ENCODE measurements at places on chromosomes 6 and 20.

DNA sequence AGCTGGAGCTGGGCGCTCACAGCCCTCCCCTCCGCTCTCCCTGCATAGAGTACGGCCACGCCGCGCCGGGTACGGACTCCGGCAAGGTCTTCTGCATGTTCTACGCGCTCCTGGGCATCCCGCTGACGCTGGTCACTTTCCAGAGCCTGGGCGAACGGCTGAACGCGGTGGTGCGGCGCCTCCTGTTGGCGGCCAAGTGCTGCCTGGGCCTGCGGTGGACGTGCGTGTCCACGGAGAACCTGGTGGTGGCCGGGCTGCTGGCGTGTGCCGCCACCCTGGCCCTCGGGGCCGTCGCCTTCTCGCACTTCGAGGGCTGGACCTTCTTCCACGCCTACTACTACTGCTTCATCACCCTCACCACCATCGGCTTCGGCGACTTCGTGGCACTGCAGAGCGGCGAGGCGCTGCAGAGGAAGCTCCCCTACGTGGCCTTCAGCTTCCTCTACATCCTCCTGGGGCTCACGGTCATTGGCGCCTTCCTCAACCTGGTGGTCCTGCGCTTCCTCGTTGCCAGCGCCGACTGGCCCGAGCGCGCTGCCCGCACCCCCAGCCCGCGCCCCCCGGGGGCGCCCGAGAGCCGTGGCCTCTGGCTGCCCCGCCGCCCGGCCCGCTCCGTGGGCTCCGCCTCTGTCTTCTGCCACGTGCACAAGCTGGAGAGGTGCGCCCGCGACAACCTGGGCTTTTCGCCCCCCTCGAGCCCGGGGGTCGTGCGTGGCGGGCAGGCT lies 4.6 kb downstream of the KCNK15 start:
- DNase-seq: no peak

- no peak for DNase-seq
Measured at GRCh38 chr20:32315891-32316290, 38.4 kb downstream of the KIF3B start.

DNA sequence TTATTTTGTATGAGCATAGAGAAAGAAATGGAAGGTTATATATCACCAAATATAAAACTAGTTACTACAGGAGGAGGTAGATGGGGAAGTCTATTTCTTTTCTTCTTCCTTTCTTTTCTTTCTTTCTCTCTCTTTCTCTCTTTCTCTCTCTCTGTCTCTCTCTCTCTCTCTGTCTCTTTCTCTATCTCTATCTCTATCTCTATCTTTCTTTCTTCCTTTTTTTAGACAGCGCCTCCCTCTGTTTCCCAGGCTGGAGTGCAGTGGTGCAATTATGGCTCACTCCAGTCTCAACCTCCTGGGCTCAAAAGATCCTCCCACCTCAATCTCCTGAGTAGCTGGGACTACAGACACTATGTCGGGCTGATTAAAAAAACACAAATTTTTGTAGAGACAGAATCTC lies 10.2 kb upstream of the SGK1 start:
- DNase-seq: no peak

GRCh38 chr20:62631336-62632308 lies 10.7 kb upstream of the SLCO4A1 start:
- DNase-seq: no peak

DNA sequence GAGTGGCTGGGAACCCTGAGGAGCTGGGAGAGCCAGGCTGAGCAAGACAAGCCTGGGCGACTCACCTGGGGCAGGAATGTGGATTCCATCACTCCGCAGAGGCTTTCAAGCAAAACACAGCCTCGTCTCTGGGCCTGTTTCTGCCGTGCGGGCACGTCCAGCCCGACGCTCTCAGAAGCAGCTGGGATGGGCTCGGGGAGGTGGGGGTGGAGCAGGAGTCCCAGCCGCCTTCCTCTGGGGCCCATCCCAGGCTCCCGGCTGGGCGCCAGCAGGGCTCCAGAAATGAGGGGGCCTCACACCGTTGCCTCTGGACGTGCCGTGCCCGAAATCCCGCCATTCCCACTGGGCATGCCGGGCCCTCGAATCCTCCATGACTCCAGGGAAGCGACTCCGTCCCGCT lies 8.7 kb upstream of the RPS21 start:
- no peak for DNase-seq

DNA sequence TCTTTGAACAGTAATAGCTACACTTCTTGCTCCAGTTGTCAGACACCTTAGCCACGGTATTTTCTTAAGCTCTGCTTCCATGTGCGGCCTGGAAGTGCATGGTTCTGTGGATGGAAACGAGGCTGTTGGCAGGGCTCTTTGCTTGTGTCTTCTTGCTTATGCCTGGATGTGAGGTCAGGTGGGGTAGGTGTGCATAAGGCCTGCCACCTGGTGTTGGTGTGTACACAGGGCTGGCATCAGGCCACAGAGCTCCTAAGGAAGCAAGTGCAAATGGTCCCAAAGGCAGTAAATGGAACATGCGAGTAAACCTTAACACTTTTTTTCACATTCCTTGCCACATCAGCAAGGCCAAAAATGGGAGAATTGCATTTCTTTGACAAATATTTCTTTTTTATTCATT lies 158.1 kb upstream of the GMDS start:
- no peak for DNase-seq

GRCh38 chr6:21441386-21441785 lies 152.2 kb upstream of the SOX4 start:
- DNase-seq: no peak

DNA sequence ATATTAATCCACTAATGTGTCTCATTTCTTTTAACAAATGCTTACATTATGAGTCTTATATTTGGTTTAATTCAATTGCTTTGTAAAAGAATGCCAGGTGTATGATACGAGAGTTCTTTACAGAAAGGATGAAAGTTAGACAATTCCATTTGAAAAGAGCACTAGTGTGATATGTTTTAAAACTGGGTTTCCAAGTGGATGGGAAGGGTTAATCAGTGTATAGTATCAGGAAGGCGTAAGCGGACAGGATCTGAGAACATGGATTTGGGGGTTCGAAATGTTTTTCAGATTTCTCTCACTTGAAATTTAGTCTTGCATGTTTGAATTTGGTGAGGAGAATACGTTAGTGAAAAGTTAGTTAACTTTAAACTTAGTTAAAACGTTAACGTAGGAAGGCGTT lies 2.6 kb downstream of the FOXO3 start:
- DNase-seq: no peak

DNA sequence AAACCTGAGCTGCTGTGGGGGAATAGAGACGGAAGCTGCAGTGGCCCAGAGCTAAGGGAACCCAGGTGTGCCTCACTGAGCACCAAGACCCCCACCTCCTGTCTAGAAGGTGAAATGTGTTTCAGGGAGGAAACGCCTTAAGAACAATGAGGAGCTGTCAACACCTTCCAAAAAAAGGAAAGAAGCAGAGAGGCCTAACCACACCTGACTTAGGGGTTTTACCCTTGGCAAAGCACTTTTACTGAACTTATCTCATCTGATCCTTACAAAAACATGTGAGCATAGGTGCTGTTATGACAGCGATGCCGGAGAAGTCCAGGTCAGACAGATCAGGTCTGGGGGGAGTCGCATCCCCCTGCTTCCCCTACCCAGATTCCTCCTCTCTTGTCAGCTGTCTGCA lies 16.1 kb upstream of the CDKN1A start:
- no peak for DNase-seq

- no peak for DNase-seq
Measured at GRCh38 chr6:158421381-158421780, 109.1 kb downstream of the TULP4 start.

- DNase-seq: no peak
Measured at GRCh38 chr6:76441875-76442274, 369.4 kb upstream of the IMPG1 start.

GRCh38 chr6:6766230-6766905 lies 177.8 kb downstream of the LY86 start:
- no peak for DNase-seq

DNA sequence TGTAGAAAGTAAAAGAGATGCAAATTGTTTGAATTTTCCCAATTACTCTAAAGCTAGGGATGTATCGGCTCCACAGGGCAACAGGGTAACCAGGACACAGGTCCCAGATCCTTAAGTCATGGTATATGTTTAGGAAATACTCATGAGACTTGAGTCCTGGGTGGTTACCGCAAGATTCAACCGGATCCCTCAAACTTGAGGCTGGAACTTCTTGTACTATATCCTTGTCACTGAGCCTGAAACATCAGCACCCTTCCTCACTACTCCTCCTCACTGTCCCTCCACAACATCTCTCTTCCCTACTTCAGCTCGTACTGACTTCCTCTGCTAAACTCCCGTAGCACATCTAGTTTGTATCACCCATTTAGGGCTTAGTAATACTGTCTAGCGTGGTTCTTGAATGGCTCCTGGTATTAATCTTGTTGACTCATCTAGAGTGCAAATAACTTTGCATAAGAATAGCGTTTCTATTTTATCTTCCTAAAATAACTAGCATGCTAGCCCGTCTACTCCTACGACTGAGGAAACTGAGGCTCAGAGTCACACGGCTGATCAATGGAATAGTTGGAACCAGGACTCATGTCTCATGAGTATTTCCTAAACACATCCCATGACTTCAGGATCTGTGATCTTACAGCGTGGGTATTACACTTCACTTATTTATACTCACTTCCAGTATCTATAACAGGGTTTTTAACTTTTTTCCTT lies 72.1 kb downstream of the FILIP1 start:
- no peak for DNase-seq

GRCh38 chr20:41408156-41408794 lies 41.7 kb upstream of the EMILIN3 start:
- no peak for DNase-seq

DNA sequence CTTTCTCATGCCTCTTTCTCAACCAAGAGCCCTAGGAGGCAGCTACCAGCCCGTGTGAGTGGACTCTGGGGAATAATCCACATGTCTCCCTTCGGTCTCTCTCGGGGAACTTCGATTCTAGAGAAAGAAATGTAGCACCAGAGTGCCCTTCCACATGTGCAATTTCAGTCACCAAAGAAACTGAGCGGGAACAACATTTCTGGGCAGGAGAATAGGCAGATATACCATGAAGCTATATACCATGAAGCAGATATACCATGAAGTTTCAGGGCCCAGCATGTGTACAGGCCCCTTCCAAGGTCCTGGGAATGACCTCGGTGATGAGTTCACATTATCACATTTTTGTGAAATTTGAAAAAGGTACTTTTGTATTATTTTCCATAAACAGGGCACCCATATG lies 60.8 kb downstream of the PDE10A start:
- no peak for DNase-seq

GRCh38 chr20:52529826-52530225 lies 338.2 kb upstream of the ZFP64 start:
- no peak for DNase-seq

DNA sequence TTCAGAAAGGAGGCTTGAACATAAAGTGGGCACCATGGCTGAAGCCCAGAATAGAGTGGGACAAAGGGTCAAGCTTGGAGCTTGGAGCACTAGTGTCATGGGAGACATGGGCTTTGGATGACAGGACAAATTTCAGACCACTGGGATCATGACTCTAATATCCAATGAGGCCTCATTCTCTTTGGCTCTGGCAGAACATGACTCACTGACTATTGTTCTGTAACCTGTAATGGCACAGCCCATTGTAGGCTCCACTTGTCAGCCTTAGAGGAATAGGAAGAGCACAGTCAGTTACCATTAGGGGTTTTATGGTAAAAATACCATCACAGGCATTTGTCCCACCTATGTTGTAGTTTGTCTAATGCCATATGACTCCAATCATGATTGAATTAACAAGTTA lies 34.0 kb upstream of the MMS22L start:
- DNase-seq: no peak

- DNase-seq: no peak
Measured at GRCh38 chr6:13373488-13373886, 45.1 kb upstream of the TBC1D7 start.

GRCh38 chr6:50330963-50331362 lies 281.2 kb upstream of the DEFB112 start:
- DNase-seq: no peak

GRCh38 chr20:54190217-54190616 lies 16.4 kb upstream of the CYP24A1 start:
- no peak for DNase-seq

DNA sequence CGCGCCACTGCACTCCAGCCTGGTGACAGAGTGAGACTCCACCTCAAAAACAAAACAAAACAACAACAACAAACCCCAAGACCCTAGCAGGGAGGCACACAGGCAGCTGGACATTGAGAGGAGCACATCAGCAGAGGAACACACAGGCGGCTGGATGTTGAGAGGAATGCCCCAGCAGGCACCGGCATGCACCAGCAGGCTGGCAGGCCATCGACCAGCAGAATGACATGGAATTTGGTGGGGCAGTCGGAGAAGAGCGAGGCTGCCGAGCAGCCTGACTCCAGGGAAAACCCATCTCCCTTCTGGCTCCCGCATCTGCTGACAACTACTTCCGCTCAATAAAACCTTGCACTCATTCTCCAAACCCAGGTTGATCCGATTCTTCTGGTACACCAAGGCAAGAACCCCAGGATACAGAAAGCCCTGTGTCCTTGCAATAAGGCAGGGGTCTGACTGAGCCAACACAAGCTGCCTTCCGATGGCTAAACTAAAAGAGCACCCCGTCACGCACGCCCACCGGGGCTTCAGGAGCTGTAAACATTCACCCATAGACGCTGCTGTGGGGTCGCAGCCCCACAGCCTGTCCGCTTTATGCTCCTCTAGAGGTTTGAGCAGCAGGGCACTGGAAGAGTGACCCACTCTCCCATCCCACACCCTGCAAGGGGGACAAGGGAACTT lies 60.2 kb downstream of the SLC22A23 start:
- no peak for DNase-seq

GRCh38 chr20:24782801-24783630 lies 166.1 kb upstream of the CST7 start:
- DNase-seq: no peak

DNA sequence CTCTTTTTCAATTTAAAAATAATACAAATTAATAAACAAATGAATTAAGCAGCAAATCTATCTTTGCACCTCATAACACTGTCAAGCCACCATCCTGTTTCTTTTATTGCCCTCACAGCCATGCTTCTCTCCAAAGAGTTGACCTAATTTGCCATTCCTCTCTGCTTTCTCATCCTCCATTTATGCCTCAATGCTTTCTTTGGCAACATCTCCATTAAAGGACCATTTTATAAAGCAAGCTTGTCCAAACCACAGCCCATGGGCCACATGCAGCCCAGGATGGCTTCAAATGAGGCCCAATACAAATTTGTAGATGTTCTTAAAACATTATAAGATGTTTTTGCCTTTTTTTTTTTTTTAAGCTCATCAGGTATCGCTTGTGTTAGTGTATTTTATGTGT lies 26.4 kb upstream of the MEI4 start:
- no peak for DNase-seq

GRCh38 chr6:151063352-151063751 lies 176.4 kb upstream of the AKAP12 start:
- no peak for DNase-seq

Measured in activated CD4-positive, alpha-beta T cell treated with anti-CD3 and anti-CD28 coated beads for 4 hours (primary cell).